NCI-H748 treated with DMSO at 0.1 percent for 48 hours (cell line): ENCODE measurements at places on chromosomes 5 and 9.

DNA sequence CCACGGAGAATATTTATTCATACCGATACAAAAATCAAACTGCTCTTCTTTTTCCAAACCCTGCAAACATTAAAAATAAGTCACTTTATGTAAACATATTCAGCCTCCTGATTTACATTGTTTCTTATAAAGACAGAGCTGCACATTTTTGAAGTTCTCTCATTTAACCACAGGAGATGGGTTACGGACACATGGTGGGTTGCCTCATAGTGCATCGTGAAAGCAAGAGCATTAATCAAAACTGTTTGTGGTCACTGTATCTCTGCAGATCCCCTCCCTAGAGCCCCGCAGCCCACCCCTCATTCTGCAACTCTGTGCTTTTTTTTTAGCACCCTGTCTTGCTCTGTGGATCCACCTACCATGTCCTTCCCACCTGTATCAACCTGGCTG is 43.3 kb upstream of the EQTN start:
- no peak for DNase-seq

DNA sequence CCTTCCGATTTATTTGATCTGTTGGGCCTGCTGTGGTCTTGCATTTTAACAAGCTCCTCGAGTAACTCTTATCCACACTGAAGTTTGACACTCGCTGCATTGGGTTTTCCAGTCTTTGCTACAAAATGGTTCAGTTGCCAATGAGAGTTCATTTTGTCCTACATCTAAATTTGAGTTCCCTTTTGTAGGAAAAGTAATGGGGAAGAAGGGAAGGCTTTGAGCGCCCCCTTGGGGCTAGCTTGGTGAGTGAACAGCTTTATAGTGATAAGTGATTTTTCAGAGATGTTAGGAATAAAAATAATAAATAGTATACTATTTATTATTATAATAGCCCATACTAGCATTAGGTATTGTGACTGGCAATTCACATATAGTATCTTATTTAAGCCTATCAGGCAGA is 89.9 kb upstream of the GNAQ start:
- peak; percentile 33 for DNase-seq

DNA sequence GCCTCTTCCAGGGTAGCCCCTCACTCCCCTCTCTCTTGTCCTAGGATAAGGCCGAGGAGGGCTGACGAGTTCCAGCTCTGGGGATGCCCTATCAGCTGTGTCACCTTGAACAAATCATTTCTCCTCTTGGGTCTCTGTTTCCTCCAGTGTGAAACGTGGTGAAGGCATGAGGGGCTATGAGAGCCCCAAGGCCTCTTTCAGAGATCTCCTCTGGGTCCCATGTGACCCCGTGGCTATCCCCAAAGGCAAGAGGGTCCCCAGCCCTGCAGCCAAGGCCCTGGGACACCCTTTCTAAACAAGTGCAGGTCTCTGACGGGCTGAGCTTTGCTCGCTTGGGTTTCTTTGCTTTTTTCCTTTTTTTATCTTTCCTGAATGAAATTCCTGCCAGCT is 25.5 kb upstream of the SPTLC1 start:
- no peak for DNase-seq

DNA sequence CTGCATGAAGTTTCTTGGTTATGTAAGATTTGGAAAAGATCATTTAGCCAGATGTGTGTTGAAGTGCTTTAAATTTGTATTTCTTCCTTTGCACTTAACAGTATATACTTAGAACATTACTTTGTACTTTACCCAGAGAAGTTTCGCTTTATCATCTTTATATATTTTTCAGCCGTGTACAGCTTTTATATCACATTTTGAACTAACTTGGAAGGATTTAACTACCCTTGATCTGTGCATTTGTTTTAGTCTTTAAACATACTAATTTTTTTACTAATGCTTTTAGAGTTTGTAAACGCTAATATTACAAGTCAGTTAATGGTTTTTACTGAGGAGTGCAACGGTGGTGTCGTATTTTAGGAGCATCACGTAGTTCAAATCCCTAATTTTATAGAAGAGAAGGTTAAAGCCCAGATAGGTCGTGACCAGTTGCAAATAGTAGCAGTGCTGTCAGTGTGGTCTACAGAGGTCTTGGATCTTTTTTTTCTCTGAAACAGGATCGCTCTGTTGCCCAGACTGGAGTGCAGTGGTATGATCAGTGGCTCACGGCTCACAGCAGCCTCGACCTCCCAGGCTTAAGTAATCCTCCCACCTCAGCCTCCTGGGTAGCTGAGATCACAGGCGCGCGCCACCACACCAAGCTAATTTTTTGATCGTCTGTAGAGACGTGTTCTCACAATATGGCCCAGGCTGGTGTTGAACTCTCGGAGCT is 2.0 kb downstream of the MATR3 start:
- no peak for DNase-seq

DNA sequence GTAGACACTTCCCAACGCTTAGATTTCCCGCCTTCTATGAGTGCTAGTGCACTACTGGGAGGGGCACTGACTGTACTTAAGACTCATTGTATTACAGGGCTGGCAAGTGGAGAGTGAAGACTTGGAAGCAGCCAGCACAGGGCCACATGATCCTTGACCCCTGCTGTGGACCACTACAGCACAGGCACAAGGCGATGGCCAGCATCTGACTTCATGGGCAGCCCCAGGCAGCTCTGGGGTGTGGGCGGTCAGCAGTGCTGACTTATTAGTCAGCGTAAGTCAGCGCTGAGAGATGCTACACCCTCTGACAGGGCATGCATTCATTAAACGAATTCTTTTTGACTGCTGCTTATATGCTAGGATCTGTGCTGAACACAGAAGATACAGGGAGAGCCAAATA is 9.3 kb downstream of the SLC46A2 start:
- no peak for DNase-seq

DNA sequence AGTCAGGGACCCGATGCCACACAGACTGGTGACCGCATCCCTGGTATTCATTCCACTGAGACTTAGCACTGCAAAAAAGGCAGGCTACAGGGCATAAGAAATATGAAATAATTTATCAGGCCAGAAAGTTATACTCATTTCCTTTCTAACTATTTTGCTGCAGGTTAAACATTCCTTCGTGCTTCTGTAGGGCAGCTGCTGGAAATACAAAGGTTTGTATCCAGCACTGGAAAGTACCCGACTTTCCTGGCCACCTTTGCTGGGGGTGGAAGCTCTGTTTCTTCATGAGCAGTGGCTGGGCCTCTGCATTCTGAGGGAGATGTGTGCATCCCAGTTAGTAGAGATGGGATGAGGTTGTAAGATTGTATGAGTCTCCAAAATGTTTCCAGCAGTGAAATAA is 478.6 kb upstream of the WWC1 start:
- no peak for DNase-seq

GRCh38 chr9:123312306-123312877 is 43.6 kb upstream of the CRB2 start:
- no peak for DNase-seq
